ENCODE measurements at places on chromosomes 13 and 19.
A peak's percentile ranks its signal among the peaks of the same experiment; 100 is the strongest.

DNA sequence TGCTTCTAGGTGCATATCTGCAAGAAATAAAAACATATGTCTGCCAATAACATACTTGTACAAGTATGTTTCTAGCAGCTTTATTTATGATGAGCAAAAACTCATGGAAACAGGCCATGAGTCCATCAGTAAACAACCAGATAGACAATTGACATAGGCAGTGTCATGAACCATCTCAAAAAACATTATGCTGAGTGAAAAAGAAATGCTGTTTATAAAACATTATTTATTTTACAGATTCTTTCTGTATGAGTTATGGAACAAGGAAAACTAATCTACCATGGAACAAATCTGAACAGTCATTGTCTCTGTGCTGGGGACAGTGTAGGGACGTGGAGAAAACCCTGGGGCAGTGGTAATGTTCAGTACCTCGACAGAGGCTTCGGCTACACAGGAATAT, 283.9 kb downstream of the UQCRFS1 start:
- DNase-seq: no peak

DNA sequence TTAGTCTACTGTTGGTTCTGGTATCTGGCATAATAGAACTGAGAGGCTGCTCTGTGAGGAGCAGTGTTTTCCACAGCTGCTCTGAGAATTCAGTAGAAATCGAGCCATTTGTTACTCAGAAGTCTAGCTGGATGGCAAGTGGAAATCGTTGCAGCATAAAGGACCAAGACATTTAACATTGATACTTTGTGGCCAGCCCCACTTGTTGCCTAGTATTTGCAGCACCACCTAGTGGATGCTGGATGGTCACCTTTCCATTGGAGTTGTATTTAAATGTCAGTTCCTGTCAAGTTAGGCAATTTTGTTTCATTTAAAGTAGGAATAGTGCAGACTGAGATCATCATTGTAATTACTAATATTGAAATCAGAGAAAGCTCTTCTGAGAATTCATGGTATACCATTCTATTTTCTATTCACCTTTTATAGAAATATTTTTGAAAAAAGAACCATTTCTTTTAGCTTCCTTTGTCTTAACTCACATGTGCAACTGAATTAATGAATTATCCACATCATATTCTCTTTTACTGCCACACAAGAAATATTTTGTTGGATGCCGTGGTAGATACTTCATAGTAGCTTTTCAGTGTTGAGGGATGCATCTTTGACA, 64.6 kb downstream of the PDS5B start:
- no peak for DNase-seq

- no peak for DNase-seq
Measured at GRCh38 chr13:64540468-64540867, 2689.7 kb downstream of the PCDH9 start.

- DNase-seq: no peak
Measured at GRCh38 chr13:66036024-66036614, 1194.0 kb downstream of the PCDH9 start.

DNA sequence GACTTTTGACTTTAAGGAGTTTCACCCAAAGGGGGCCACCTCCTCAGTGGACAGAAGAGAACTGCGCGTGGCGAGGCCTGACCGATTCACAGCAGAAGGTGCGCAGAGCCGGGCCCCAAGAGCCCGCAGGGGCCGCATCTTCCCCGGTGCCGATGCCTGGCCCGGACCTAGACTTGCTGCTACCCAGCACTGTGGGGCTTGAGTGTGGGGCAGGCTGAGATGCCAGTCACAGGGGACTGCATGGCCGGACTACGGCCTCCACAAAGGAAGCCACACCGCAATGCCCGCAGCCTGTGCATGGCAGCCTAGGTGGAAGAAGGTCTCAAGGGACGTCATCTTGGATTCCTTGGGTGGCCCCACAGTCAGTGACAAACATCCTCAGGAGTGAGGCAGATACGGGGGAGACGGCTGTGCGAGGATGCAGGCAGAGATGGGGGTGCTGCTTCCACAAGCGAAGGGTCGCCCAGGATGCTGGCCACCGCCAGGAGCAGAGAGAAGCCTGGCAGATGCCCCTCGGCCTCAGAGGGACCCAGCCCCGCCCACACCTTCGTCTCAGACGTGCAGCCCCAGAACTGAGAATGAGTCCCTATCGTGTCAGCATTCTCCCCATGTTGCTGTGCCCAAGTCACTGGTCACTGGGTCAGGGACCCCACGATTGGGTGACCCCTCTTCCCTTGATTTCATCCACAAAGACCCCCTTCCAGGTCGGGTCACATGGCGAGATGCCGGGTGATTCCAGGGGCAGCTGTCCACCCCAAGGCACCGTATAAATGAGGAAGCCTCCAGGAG, 16.9 kb downstream of the MOB3A start:
- DNase-seq: no peak

DNA sequence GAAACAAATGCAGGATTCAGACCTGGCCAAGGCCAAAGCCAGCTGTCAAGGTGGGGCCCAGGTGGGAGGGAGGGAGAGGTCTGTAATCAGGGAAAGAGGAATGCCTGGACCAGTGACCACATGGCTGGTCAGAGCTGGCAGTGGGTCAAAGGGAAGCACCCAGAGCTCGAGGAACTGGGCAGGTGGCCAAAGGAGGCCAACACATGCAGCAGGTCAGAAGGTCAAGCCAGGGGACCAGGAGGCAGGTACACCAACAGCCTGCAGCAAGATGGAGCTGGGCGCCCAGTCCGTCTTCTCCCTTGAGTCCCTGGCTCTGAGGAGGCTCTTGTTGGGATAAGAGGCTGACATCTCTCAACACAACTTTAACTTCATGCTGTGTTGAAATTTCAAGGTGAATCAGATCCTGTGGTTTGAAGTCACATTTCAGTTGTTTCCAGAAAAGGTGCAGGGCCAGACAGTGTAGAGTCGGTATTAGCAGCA, 17.1 kb downstream of the GPATCH1 start:
- no peak for DNase-seq

DNA sequence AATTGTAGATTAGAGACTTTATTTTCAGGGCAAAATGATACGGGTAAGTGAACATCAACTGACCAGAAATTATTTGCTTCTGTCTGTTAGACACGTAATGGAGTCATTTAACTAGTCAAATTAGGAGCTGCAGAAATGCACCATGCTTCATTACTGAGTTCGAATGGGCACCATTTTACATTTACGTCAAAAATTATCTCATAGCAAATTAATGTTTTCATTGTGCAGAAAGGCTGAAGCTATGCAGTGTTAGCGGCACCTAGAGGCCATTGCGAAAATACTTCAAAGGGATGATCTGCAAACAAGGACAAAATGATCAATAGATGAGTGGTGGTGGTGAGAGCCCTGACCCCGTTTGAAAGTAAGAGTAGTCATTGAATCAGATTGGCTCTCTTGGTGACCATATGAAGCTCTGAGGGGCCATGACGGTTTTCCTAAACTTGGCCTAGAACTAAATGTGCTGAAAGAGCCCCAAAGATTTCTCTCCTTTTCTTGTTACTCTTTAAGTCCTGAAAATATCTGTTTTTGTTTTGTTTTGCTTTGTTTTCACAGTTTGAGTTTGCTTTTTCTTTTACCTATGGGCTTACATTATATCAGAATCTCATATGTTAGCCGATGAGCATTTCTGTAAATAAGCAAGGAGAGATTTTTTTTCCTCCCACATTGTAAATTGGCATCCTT, 277.9 kb downstream of the ZNF536 start:
- peak; percentile 28 for DNase-seq

- no peak for DNase-seq
Measured at GRCh38 chr19:36574741-36575140, 1.6 kb upstream of the ZNF529 start.

- DNase-seq: no peak
Measured at GRCh38 chr13:36912369-36912768, 7.7 kb downstream of the SMAD9 start.

DNA sequence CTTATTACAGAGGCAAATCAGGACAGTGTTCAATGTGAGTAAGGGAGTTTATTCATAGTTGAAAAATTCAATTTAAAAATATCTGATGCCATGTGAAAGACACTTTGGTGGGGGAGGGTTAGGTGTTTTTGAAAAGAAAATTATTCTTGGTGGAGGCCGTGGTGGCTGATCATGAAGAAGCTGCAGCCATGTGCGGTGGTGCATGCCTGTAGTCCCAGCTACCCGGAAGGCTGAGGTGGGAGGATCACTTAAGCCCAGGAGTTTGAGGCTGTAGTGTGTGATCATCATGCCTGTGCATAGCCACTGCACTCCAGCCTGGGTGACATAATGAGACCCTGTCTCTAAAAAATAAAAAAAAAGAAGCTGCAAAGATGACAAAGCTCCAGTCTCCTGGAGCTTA, 28.6 kb downstream of the WDFY2 start:
- DNase-seq: no peak

DNA sequence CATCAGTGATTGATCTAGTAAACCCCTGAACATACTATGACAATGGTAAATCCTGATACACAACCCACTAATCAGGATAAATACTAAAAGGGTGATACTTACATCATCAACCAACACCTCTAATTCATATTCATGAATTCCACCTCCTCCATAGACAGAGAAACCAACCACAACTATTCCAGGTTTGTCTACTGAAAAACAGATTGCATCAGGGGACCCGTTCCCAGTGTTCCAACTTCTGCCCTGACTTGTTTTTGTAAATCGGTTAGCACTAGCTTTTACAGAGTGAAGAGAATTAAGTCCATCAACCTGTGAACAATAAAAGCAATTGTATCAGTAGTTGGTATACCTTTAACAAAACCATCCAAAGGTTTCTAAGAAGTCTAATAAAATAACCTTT, 149.2 kb downstream of the MYCBP2 start:
- no peak for DNase-seq

GRCh38 chr19:50173127-50173526, 10.0 kb upstream of the IZUMO2 start:
- DNase-seq: no peak

- no peak for DNase-seq
Measured at GRCh38 chr19:31109636-31110035, 239.6 kb downstream of the TSHZ3 start.

- DNase-seq: no peak
Measured at GRCh38 chr13:94470126-94470525, 9.4 kb downstream of the DCT start.

DNA sequence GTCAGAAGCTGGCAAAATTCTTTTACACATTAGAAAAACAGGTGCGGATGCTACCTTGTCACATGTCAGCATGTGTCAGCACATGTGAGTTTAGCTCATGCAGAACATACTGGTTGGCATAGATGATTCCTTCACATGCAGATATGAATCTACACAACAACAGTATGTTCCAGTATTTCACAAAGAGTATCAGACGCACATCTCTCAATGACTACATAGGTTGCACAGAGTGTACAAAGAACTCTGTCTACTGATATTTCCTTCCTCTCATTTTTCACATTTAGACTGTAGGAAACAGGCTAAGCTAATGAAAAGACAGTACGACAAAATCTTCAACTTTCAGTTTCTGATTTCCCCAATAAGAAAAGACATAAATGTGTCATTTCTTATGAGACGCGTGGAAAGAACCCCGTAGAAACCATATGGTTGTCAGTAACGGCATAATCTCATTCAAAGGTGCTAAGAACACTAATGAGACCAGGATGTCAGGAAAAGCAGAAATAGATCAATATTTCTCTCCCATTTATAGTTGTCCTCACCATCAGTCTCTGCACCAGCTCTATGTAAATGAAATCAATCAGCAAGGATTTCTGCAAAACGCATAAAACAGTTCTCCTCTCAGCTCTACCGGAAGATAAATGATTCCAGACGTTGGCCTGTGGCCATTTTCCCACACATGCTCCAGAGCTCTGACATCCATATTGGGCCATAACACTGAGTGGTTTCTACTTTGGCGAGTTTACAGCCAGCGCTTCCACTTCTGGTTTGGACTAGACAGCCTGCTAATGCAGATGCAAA, 81.2 kb downstream of the STARD13 start:
- DNase-seq: no peak

DNA sequence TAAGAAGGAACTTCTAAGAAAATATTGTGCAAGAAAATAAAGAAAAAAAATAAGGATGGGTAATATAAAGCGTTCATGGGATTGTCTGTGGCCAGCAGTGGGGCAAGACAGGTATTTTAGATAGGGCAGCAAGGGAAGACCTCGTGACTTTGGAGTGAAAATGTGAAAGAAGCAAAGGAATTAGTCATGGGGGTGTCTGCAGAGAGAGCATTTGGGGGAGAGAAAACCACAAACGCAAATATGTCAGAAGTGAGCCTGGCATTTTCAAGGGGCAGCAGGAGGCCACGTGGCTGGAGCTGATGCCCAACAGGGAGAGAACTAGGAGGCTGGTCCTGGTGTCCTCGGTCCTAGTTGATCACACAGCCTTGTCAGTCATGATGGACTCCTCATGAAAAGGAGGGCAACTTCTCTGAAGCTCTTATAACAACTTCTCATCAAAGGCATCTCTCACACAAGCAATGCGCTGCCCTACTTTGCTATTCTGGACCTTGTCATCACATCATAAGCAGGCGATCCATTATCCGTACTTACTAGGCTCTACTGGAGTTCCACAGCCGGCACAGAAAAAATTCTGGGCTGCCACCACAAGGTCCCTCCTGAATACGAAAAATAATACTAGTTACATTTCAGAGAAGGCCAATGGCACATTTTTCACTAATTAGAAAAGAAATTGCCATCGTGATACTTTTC, 31.0 kb downstream of the RUBCNL start:
- DNase-seq: no peak

- DNase-seq: peak; percentile 100
Measured at GRCh38 chr19:4694211-4694987, 24.3 kb upstream of the MYDGF start.

GRCh38 chr19:28466107-28467045, 746.6 kb downstream of the UQCRFS1 start:
- DNase-seq: peak; percentile 26

GRCh38 chr19:10439588-10439987, 19.2 kb downstream of the PDE4A start:
- DNase-seq: no peak

- no peak for DNase-seq
Measured at GRCh38 chr13:98372876-98373275, 195.8 kb upstream of the RNF113B start.

DNA sequence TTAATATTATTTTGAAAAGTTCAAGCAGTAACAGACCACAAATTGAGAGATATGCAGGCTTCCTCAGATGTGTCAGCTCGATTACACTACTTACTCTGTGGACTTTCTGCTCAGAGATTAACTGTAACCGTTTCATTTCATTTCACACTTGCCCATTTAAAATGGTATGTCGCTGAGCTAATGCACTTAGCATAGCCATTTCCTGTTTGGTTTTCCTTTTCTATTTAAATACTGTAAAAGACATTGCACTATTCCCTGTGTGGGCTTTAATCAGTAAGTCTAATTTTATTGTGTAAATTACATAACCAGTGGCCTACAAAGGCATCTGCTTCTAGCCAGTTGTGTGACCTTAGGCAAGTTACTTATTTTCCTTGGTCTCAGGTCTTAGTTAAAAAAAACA, 237.6 kb downstream of the LACC1 start:
- no peak for DNase-seq

- no peak for DNase-seq
Measured at GRCh38 chr19:12766051-12766521, 9.3 kb downstream of the HOOK2 start.

DNA sequence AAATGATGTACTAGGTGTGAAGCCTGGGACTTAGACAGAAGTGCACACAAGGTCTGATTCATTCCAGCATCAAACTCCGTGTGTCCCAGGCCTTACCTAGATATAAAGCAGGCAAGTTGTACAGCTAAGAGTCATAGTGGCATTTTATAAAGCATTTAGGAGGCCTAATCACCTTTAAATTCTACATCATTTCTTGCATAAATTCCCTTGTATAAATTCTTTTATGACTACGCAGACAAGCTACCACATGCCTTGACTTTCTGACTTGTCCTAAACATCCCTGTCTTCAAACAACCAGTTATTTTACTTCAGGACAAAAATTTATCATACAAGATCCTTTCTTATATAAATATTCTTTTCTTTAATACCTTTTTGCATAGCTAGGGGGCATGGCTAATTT, 22.5 kb downstream of the TMEM255B start:
- no peak for DNase-seq
